ENCODE measurements at places on chromosomes 5 and 9. TPM values are rescaled to one million over a fixed set of nuclear protein-coding genes. Genes with fewer than 3 reads are reported as not detected.

Gene RLN2
- polyA plus RNA-seq: 1.9 TPM

Gene ADAMTS6
- polyA plus RNA-seq: 2.6 TPM

- DNase-seq: no peak
These were observed 81.7 kb downstream of the MUSK start for GRCh38 chr9:110750272-110750671.

Gene FRRS1L
- polyA plus RNA-seq: not detected

Gene SLC34A1
- not detected for polyA plus RNA-seq

Gene FAM163B
- polyA plus RNA-seq: 0.11 TPM

- DNase-seq: no peak
These were observed 10.1 kb downstream of the PHF2 start for GRCh38 chr9:93586290-93587057.

DNA sequence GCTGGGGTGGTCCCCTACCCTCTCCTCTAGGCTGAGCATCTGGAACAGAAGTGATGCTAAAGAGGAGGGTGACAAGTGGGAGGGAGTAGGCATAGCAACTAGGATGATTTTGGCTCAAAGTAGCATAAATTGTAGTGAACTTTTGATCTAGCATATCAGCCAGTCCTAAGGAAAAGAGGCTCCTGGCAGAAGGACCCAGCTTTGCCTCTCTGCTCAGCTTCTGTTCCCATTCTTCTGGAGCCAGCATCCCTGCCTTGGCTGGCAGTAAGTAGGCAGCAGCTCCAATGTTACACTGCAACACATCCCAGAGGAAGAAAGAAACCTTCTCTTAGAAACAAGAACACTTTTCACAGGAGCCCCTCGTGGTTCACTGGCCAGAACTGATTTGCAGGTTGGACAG lies 487.0 kb downstream of the MTRR start:
- no peak for DNase-seq

GRCh38 chr9:83006378-83006777 lies 56.6 kb downstream of the RASEF start:
- DNase-seq: no peak

Gene SPINK7
- not detected for polyA plus RNA-seq

GRCh38 chr5:7686794-7687193 lies 164.1 kb downstream of the CFAP90 start:
- no peak for DNase-seq

All from spleen (tissue), 13 donors.